Fibroblast of upper back skin (primary cell): ENCODE measurements at places on chromosomes 5 and 9.

DNA sequence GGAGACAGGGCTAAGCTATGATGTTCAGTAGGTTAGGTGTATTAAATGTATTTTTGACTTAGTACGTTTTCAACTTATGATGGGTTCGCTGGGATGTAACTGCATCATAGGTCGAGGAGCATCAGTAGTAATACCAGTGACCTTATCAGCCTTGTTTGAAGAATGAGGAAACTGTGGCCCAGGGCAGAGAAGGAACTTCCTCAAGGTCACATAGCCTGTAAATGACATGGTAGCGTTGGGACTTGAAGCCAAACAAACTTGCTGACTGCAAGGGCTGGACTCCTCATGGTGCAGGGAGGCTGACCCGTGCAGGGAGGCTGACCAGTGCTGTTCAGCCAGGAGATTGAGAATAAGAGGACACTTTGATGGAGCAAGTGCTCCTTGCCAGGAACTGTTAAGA, 21.3 kb upstream of the PTPN3 start:
- no peak for DNase-seq

GRCh38 chr9:38620483-38621433, at the start of gene ANKRD18A:
ANKRD18A (minus strand) TSS chr9:38620596; CDS start chr9:38620285, 311 bp downstream.
- DNase-seq, result peak; percentile 51

GRCh38 chr5:24742334-24742733, 97.6 kb upstream of the CDH10 start:
- DNase-seq, result peak; percentile 14

DNA sequence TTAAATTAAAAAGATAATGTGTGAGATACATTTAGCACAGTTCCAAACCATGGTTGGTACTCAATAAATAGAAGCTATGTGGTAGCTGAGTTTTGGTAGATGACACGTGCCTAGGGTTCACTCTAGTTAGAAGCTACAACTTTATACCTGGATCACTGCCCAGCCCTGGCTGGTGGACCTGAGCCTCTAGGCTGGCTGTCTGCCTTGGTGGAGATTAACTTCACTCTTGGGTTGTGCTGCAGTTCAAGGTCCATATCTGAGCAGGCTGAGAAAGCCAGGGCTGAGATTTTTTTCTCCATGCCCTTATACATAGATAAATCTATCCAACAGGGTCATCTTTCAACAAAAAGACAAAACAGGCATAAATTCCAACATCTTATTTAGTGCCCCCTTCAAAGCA, 44.6 kb upstream of the SPDL1 start:
- DNase-seq, result no peak
